Activated CD8-positive, alpha-beta memory T cell treated with anti-CD3 and anti-CD28 coated beads for 48 hours (primary cell): ENCODE measurements at places on chromosomes 2 and 18.
A peak's percentile ranks its signal among the peaks of the same experiment; 100 is the strongest.

DNA sequence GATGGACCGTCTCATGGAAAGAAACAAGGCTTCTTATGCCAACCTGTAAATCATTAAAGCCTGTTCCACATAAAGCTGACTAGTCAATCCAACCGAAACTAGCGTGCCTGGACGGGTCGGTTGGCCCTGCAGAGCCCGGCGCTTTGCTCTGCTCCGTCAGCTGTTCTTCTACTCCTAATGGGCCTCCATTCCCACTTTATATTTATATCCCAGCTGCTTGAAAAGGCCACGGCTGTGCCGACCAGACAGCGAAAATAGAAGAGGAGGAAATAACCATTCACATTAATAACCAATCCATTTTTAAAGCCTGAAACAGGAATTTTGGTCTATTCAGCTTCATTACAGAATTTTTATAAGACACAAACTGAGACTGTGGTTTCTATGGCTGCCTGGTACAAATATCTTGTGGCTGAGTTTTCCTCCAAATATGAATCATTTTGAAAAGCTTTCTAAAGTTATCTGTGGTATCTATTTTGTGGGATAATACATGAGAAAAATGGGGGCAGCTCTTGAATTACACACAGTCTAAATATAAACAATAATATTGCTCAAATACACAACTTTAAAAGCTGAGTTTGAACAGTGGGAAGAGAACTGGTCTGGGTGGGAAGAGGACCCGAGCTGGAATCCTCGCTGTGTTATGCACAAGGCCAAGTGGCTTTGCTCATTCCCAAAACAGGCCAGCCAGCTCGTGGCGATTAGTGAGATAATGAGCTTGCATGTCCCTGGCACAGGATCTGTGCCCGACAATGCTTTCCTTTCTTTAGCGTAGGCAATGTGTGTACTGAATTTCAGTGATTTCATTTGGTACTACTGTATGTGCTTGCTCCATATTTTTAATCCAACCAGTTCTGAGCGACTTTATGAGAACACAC, 10.5 kb upstream of the FAM124B start:
- no peak for DNase-seq

DNA sequence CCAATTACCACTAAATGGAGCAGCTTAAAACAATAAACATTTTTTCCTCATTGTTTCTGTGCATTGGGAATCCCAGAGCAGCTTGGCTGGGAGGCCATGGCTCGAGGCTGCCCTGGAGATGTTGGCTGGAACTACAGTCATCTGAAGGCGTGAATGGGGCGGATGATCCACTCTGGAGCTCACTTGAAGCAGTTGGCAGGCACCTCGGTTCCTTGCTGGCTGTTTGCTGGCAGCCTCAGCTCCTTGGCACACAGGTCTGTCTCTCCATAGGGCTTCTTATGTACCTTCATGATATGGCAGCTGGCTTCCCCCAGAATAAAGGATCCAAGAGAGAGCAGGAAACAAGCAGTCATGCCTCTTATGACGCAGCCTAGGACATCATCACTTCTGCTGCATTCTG, 227.0 kb upstream of the COPS8 start:
- no peak for DNase-seq

- no peak for DNase-seq
Observed at GRCh38 chr2:172107690-172108586, 5.2 kb upstream of the DLX2 start.

DNA sequence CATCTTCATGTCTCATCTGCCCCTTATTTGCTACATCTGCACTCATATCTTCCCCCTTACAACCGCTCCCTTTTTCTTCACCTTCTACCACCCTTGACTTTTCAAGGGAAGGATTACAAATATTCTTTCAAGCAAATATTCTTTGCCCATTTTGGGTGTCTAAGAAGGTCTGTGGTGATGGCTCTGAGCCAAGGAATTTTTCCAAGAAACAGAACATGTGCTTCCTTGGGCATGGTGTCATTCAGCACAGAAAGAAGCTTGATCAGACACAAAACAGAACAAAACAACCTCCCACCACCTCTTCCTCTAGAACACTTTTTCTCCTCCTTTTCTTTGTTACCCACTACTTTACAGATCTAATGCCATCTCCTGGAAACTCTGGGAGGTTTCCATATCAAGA, 313.7 kb downstream of the SATB2 start:
- DNase-seq: no peak

GRCh38 chr2:235639428-235639773, 145.6 kb downstream of the AGAP1 start:
- DNase-seq: no peak

- DNase-seq: no peak
Observed at GRCh38 chr2:43328133-43328532, 101.7 kb upstream of the ZFP36L2 start.

DNA sequence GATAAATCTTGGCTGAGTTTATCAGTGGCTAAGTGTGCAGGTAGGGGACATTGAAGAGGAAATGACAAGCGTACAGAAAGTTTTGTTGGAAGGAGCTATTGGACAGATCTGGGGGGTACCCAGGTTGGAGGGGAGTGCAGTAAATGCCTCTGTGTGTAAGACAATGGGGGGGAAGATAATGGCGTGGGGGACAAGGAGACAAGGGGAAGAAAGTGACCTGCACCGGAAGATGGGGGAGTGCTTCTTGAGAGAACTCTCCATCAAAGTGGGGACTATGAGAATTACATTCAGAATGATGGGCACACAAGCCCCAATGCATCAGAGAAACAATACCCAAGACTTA, 190.0 kb downstream of the ALPK2 start:
- no peak for DNase-seq

- no peak for DNase-seq
Observed at GRCh38 chr2:240898108-240898730, 2.3 kb upstream of the MAB21L4 start.

- DNase-seq: no peak
Observed at GRCh38 chr2:115183144-115183543, 740.7 kb downstream of the DPP10 start.

DNA sequence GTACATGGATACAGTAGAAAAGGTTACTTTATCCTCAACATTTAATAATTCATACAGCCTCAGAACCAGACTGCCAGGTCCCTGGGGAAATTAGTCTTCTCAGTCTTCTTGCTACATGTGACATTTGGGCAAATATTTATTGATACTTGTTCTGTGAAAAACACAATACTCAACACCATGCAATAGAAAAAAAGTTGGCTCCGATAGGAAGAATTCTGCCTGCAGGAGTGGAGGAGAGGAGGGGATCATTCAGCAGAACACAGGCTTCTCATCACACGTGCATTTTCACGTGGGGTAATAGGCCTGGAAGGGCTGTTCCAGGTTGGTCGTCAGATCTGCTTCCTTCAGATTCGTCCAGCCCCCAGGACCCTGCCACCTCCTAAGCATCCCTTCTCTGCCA, 58.4 kb upstream of the ACKR3 start:
- no peak for DNase-seq

DNA sequence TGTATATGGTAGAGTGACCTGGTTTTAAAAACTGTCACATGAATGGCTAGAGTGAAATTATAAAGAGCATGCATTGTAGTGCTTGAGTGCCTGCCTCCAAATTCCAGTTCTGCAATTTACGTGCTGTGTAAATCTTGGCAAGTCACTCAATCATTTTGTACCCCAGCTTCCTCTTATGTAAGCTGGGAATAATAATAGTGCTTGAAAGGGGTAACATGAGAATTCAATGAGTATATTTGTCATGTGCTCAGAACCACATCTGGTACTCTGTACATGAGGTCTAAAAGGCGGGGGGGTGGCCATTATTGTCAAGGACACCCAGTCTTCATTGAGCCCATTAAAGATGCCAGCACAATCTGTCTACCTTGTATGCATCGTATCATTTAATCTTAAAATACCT, 214.8 kb downstream of the MC4R start:
- no peak for DNase-seq

DNA sequence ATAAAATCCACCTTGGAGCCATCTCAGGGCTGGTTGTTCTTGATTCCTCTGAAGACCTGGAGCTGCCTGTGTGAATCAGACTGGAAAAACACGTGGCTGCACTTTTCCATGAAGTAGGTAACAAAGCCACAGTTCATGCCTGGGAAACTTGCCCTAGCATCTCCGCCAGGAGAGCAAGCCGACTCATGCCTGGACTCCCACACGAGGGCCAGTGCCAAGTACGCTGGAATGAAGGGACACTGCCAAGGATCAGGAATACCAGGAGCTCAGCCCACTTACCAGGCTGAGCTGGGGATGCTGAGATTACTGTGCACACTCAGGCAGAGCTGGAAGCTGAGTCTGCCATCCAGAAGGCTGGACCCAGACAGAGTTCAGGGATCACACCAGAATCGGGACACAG, 10.9 kb upstream of the FHL2 start:
- no peak for DNase-seq

DNA sequence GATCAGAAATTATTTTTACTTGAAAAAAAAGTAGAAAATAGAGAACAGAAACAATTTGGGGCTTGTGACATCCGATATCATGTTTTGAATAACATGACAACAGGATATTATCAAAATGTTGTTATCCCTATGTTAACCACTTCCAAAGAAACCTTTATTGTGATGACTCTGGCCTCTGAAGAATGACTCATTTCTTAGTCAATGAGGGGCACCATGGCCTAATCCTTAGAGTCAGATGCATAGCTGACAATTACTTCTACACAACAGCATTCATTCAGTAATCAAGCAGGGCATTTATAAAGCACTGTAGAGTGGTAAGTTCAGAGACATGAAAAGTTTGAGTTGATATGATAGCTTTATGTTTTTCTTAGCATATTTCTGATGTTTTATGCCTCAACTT, 703.0 kb downstream of the RNF144A start:
- DNase-seq: no peak

- no peak for DNase-seq
Observed at GRCh38 chr18:52288403-52289004, 51.5 kb upstream of the DCC start.

DNA sequence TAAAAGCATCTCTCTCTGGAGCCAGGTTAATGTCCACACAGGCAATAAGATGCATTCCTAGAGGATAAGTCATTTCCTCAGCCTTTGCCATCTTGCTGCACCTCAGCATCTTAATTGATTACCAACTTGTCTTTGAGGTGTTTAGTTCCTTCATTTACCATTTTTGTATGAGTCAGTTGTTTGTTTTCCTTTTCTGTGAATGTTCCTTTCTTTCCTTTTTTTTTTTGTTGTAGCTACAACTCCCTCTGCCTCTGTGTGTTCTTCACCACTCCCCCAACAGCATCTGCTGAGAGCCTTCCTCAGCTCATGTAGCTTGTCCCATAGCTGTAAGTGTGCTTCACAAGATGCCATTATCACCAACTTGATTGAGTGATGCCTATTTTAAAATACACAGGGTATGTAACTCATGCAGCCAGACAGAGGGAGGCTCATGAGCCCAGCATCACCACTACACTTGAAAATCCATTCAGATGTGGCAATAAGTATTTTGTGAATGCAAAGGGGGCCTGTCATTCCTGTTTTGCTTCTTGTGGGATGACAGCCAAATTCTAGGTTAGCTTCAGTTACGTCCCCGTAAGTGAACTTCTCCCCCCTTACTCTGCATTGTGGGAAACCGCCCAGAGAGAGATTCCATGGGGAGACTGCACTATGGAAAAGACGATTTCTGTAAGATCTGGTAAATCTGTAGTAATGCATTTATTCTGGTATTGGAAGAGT, 315.9 kb upstream of the ZEB2 start:
- DNase-seq: no peak

DNA sequence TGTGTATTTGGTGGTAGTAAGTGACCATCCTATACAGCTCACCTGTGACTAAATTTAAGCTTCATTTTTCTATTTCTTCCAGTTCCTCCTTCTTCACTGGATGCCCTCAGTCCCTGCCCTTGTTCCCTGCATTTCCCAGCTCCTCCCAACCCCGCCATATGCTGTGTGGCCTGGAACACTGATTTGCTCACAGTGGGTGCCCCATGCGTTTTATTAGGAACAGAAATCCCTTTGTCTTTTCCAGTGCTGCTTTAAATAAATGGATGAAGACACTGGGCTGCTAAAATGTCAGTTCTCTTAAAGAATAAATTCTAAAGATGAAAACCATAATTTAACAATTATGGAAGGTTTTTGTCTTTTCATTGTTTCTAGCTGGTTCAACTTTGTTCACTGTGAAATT, 477.3 kb downstream of the DCDC2C start:
- DNase-seq: no peak

DNA sequence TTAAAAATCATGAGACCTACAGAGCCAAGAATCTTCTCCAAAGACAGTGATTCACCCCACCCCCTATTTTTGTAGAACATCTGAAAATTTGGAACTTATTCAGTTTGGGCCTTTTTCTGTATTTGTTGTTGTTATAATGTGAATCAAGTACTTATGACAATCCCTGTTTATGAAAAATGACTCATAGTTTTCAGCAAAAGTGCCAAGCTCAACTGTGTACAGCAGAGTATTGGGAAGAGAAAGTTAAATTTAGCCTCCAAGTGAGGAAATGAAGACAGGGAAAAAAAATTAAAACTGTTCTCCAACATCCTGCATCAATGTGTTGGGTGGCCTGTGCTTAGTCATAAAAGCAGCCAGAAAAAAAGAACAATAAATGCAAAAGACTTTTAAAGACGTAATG, 46.2 kb downstream of the LRATD1 start:
- DNase-seq: no peak

DNA sequence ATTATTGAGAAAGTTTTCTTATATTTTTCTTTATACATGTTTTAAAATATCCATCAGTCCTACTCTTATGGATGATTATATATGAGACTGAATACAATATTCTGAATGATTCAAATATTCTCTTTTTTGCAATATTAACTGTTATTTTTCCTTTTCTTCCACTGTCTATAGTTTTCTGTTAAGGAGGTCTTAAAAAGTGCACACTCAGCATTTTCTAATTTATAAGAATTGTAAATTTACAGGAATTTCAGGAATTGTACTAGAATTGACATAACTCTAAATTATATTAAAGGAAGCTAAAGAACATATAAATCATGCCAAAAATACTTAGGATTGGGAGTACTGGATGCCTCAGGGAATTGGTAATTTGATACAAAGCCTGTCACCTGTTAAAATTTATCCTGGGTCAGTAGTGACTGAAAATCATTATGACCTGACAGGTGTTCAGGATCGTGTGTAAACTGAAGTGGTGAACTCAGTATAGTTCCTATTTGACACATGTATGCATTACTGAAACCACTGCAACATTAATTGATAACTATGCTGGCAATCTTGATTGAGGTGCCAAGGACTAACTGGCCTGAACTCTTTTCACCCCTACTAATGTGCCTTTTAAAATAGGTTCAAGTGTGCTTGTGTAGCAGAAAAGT, 30.4 kb downstream of the MSTN start:
- no peak for DNase-seq

- DNase-seq: peak; percentile 24
Observed at GRCh38 chr18:6414118-6414722, 491 bp downstream of the L3MBTL4 start.
